ENCODE measurements at places on chromosomes 7 and 10. TPM values are rescaled to one million over a fixed set of nuclear protein-coding genes. Genes with fewer than 3 reads are reported as not detected.
A peak's percentile ranks its signal among the peaks of the same experiment; 100 is the strongest.

The TMEM229A gene
- not detected for total RNA-seq

- peak; percentile 98 for DNase-seq
Observed at GRCh38 chr7:4883372-4884144, at the start of gene RADIL. TSS of gene RADIL (minus strand) at chr7:4883716. CDS start at chr7:4878139, 5,577 bp downstream.

GRCh38 chr10:115417585-115418265 lies 324.6 kb downstream of the ATRNL1 start:
- peak; percentile 13 for DNase-seq

- DNase-seq = no peak
Observed at GRCh38 chr10:107583974-107584373, 419.5 kb upstream of the SORCS1 start.

GRCh38 chr10:119006451-119007210 lies 22.9 kb upstream of the NANOS1 start:
- no peak for DNase-seq

DNA sequence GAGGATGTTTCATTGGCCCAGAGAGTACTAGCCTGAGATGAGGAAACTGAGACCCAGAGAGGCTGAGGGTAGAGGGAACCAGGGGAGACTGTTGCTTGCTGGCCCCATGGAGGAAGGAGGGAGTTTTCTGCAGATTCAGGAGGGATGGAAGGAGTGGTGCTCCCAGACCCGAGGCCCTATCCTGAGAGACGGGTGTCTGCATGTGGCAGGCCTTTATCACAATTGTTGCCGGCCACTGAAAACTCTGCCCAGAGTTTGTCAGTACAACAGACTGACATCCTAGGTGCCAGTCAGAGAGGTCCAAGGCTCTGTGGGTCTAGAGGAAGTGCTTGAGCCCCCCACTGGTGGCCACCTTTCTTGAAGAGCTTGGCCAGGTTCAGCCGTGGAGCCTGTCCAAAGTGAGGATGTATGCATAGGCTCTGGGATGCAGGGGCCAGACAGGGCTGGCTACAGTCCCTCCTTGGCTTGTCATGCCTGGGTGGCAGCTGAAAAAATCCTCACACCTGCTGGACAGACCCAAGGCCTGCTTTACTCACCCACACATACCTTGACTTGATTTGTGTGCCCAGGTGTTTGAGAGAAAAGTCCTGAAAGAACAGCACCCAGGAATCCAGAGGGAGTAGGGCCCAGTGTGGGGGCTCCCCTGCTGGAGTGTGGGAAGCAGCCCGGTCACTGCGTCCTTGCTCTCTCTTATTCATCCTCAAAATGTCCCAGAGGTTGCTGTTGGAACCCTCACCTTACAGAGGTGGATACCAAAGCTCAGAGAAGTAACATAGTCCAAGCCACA lies 65.2 kb downstream of the CLRN3 start:
- DNase-seq = no peak

The CYP26A1 gene
- not detected for total RNA-seq

- peak; percentile 64 for DNase-seq
Observed at GRCh38 chr10:29409241-29410054, 120.6 kb downstream of the LYZL1 start.

Measured in activated CD4-positive, alpha-beta T cell treated with anti-CD3 and anti-CD28 coated beads for 36 hours (primary cell).